ENCODE measurements at places on chromosomes 16 and 17.
A peak's percentile ranks its signal among the peaks of the same experiment; 100 is the strongest.

GRCh38 chr16:85320677-85321385 lies 208.6 kb upstream of the CIBAR2 start:
- no peak for DNase-seq

- DNase-seq: no peak
Observed at GRCh38 chr17:26782153-26782552, 511.8 kb upstream of the WSB1 start.

DNA sequence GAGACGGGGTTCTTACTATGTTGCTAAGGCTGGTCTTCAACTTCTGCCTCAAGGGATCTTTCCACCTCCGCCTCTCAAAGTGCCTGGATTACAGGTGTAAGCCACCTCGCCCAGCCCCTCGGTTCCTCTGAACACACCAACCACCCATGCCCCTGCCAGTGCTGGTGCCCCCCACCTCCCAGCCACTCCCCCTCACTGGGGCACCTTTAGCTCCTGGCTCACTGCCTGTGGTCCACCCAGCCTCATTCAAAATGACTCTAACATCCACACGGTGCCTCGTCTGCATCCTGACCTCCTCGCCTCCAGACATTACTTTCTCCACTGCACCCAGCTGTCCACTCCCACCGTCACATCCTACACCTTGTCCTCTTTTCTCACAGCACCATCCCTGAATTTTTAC lies 55.3 kb downstream of the ARHGAP27 start:
- DNase-seq: no peak

DNA sequence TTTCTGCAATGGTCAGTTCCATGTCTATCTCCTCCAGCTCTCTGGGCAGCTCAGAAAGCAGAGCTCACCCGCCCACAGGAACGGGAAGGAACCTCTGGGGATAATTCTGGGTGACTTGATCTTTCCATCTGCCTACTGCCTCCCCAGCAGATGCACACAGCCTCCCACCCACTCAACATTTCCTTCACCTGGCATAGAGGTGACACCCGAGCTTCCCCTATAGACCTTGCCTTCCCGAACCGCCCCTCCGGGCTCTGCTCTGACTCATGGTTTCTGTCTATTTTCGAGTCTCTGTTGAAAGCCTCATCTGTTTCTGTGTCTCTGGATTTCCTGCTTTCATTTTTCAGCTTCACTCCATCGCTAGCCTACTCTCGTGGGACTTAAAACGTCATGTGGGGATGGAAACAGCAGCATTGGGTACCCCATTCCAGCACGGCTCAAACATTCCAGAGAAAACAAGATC lies 11.4 kb downstream of the GGA3 start:
- DNase-seq: peak; percentile 57

- DNase-seq: no peak
Observed at GRCh38 chr17:63954402-63955063, 18.2 kb downstream of the SCN4A start.

DNA sequence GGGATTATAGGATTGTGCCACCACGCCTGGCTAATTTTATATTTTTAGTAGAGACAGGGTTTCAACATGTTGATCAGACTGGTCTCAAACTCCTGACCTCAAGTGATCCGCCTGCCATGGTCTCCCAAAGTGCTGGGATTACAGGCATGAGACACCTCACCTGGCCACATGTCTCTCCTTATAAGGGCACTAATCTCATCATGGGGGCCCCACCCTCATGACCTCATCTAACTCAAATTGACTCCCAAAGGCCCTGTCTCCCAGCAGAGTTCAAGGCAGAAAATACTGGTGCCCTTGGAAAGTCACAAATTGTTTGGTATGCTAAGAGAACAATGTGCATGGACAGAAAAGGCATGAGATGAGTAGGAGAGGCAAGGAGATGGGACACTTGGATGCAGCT lies 49.3 kb upstream of the GRIN2A start:
- DNase-seq: no peak

DNA sequence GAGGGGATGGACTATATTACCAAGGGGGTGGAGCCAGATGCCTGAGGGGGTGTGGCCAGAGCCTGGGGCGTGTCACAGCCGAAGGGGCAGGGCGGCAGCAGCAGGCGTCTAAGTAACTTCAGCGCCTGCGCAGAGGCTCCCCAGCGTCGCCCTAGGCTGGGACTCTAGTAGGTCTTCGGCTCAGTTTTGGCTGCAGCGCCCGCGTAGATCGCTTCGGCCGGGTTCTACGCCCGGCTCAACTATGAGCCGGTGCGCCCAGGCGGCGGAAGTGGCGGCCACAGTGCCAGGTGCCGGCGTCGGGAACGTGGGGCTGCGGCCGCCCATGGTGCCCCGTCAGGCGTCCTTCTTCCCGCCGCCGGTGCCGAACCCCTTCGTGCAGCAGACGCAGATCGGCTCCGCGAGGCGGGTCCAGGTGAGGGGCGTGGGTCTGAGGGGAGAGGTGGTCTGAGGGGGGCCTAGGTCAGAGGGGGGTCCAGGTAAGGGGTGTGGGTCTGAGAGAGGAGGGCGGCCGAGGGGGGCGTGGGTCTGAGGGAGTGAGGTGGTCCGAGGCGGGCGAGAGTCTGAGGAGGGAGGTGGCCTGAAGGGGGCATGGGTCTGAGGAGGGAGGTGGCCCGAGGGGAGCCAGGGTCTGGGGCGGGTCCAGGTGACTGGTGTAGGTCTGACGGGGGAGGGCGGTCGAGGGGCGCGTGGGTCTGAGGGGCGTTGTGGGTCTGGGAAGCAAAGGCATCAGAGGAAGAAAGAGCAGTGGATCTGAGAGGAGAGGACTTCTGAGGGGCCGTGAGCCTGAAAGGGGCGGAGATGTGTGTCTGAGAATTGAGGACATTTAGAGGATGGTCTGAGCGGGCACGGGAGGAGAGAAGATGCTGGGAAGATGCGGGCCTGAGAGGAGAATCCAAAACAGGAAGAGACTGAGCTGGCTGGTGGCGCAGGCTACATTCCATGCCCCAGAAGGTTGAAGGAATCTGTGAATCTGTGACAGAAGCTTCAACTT lies at the start of gene LPCAT2:
TSS of gene LPCAT2 (plus strand) at position 132 of the 991 bp plus-strand sequence. CDS start at position 242, 110 bp downstream.
- DNase-seq: peak; percentile 88

GRCh38 chr16:27772093-27772825 lies 222.3 kb downstream of the KATNIP start:
- no peak for DNase-seq

DNA sequence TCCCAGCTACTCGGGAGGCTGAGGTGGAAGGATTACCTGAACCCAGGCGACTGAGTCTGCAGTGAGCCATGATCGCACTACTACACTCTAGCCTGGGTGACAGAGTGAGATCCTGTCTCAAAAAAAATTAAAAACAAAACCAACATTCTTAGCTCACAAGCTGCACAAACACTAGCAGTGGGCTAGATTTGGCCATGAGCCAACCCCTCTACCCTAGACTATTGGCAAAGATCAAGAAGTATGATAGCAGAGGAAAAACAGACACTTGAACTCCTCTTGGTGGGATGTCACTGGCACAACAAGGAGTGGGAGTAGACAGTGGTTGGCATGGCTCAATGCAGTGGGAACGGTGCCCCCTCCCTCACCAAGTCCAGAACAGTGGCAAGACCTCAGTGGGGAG lies 19.6 kb upstream of the RIPOR1 start:
- no peak for DNase-seq

GRCh38 chr17:82598256-82599119 lies 49.8 kb downstream of the WDR45B start:
- DNase-seq: peak; percentile 42

DNA sequence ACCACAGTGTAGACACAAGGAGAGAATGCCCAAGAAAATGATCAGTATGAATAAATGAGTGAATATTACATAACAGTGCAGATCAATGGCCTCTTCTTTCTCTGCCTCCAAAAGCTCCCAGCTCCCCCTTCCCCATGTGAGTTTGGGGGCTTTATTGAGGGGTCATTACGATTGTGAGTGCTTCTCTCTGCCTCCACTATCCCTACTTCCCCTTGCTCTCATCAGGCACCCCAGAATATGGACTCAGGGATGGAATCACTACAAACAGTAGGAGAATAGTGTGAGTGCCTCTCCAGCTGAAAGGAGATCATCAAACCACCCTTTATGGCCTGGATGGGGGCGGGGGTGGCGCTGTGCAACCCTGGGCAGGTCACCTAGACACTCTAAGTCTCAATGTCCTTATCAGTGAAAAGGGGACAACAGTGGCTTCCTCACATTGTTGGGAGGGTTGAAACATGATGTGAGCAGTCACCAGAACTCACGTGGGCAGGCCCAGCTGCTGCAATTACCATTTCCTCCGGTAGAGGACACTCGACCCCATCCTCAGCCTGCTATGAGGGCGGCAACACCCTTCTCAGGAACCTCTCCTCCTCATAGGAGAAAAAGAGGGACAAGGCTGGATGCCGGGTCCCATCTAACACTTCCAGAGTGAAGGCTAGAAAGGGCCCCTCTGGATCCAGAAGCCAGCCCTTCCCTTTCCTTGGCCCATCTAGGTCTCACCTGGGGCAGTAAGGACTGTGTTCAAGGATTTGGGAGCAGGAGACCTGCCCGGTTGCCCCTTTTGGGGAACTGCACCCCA lies 2.1 kb upstream of the EPOP start:
- peak; percentile 81 for DNase-seq

DNA sequence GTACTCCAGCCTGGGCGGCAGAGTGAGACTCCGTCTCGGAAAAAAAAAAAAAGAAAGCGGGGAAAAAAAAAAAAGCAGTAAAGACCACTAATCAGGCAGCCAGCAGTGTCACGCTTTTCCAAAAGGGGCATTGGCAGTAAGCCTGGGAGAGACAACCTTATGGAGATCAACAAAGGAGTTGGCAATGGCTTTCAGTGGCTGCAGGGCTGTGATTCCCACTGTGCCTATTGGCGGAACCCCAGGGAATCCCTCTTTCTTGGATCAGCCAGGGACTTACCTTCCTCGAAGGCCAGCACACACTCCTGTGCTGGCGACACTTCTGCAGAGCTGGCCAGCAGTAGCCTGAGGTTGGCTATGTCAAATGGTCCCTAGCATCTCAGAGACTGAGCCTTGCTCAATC lies 43.2 kb upstream of the ZFHX3 start:
- DNase-seq: no peak

DNA sequence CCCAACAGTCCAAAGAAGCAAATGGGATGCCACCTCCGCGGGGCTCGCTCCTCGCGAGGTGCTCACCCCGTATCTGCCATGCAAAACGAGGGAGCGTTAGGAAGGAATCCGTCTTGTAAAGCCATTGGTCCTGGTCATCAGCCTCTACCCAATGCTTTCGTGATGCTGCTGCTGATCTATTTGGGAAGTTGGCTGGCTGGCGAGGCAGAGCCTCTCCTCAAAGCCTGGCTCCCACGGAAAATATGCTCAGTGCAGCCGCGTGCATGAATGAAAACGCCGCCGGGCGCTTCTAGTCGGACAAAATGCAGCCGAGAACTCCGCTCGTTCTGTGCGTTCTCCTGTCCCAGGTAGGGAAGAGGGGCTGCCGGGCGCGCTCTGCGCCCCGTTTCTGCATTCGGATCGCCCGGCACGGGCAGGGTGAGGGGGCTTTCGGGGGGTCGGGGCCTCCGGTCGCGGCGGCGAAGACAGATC lies at the start of gene CDH13:
TSS of gene CDH13 (plus strand) at position 179 of the 471 bp plus-strand sequence.
- peak; percentile 78 for DNase-seq

GRCh38 chr17:73290399-73291259 lies 21.2 kb downstream of the CDC42EP4 start:
- DNase-seq: no peak

- no peak for DNase-seq
Observed at GRCh38 chr16:82067042-82067803, 32.2 kb downstream of the HSD17B2 start.

GRCh38 chr16:17483351-17483750 lies 12.6 kb upstream of the XYLT1 start:
- DNase-seq: no peak

DNA sequence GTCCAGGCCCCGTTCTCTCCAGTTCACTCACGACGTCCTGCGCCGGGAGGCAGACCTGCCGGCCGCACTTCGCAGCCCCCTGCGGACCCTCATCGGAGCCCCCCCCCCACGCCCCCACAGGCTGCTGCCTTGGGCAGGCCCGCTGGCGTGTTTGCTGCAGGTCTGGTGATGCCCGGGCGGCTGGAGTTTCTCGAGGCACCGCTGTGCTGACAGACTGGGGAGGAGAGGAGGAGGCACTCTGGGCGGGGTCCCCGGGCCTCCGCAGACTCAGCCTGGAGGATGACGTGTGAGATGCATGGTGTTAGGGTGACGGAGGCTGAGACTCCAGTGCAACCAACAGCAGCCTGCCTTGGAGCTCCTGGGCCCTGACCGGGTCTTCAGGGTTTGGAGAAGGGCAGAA lies 24.1 kb downstream of the BAIAP2 start:
- DNase-seq: no peak

- no peak for DNase-seq
Observed at GRCh38 chr17:72811976-72812687, 280.4 kb downstream of the SLC39A11 start.

- DNase-seq: no peak
Observed at GRCh38 chr16:68275611-68276191, 11.4 kb downstream of the SLC7A6 start.

GRCh38 chr16:7331997-7332396 lies 648 bp upstream of the RBFOX1 start:
- no peak for DNase-seq

DNA sequence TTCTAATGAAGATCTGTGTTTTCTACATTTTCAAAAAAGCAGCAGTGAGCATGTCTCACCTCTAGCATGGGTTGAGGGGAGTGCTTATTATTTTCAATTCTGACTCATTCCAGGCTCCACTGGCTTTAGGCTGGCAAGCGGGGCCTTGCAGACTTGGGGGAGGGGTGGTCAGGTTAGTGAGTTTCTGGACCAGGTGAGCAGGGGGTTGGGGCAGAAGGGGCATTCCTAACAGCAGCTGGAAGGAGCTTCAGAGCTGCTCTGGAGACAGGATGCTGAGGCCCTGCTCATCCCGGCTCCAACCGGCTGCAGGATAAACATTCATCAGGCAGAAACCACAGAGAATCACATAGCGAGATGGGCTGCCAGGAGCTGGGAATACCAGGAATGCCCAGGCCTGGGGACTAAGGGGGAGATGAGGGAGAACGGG lies 10.5 kb upstream of the KRT19 start:
- DNase-seq: peak; percentile 64

- no peak for DNase-seq
Observed at GRCh38 chr16:887846-888245, 82.9 kb downstream of the LMF1 start.

GRCh38 chr17:65402513-65403496 lies 158.6 kb downstream of the AXIN2 start:
- DNase-seq: no peak

DNA sequence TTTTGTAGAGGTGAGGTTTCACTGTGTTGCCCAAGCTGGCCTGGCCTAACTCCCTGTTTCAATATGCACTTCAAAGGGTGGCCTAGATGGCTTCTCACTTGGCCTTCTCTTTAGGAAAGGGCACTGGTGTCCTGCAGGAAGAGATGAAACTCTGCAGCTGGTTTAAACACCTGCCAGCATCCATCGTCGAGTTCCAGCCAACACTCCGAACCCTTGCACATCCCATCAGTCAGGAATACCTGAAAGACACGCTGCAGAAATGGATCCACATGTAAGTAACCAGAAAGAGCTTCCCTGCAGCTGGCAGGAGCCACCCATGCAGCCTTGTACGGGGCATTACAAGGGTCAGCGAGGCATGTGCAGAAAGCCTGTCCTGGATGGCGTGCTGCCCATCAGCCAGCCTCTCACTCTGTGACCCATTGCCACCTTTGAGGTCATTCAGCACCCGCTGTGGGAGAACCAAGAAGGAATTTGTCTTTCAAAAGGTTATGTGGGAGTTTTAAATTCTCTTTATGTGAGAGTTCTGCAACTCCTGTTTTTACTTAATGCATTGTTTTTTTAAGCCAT lies 7.0 kb downstream of the COG1 start:
- no peak for DNase-seq

- no peak for DNase-seq
Observed at GRCh38 chr16:86112178-86112577, 213.2 kb downstream of the IRF8 start.
